ENCODE measurements at places on chromosomes 4 and X. TPM values are rescaled to one million over a fixed set of nuclear protein-coding genes. Genes with fewer than 3 reads are reported as not detected.

Gene ETDA
- not detected for total RNA-seq

Gene SSX2
- total RNA-seq: not detected

Gene DMP1
- total RNA-seq: not detected

Gene NRK
- total RNA-seq: 1.2 TPM

Gene HPGDS
- not detected for total RNA-seq
